Fibroblast of mammary gland (primary cell): ENCODE measurements at places on chromosomes 13 and 19.
A peak's percentile ranks its signal among the peaks of the same experiment; 100 is the strongest.

DNA sequence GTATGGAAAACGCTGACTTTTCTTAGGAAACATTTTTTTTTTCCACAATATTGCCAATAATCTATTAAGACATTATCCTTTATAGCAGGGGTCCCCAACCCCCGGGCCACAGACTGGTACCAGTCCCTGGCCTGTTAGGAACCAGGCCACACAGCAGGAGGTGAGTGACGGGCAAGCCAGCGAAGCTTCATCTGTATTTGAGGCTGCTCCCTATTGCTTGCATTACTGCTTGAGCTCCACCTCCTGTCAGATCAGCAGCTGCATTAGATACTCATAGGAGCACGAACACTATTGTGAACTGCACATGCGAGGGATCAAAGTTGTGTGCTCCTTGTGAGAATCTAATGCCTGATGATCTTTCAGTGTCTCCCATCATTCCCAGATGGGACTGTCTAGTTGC, 793.7 kb downstream of the SLITRK5 start:
- DNase-seq, result no peak

DNA sequence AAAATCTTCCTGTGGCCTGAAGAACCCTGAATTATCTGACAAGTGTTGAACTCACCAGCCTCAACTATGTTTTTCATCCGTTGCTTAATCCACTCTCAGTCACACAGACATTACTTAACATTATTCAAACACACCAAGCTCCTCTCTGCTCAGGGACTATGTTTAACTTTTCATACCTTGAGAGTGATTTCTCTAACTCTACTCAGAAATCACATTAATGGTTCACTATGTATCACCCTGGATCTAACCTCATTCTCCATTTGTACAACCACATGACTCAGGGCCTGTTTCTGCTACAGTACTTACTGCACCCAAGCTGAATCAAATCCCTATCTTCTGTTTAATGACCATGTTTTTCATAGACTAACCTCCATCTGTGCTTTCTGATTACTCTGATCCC, 553.7 kb upstream of the PRR20A start:
- no peak for DNase-seq

DNA sequence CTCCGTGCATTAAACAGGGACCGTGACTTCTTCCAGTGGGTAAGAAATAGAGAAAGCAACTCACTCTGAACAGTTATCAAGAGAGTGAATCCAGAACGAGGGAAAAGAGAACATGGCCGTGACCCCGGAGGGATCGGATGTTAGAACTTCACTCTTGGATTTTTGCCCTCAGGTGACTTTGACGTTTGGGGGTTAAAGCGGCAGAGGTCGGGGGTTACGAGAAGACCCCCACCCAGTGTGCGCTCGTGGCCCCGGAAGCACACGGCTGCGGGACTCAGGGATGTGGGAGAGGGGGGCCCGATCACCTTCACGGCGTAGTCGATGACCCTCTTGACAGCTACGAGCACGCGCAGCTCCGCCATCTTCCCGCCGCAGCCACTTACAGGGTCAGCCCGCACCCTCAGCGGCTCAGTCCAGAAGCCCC, at the start of gene ETFB:
TSS of gene ETFB (minus strand) at position 424 of the 424 bp plus-strand sequence. CDS start at position 362, 62 bp downstream.
- DNase-seq, result no peak

DNA sequence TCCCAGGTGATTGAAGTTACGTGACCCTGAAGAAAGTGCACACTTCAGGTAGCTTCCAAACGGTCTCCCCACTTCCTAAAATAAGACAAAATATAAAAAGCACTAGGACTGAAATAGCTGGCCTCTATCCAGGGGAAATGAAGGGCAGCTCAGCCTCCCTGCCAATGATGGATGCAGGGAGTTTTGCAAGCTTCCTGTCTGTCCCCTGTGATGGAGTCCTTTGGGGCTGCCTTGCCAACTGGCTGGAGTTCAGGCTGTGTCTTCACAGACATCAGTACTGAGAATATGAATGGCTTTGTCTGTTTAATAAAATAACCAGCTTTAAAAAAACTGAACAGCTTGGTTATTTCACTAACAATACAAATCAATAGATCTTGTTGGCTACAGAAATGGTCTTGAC, 101.4 kb upstream of the GPR12 start:
- DNase-seq, result no peak

DNA sequence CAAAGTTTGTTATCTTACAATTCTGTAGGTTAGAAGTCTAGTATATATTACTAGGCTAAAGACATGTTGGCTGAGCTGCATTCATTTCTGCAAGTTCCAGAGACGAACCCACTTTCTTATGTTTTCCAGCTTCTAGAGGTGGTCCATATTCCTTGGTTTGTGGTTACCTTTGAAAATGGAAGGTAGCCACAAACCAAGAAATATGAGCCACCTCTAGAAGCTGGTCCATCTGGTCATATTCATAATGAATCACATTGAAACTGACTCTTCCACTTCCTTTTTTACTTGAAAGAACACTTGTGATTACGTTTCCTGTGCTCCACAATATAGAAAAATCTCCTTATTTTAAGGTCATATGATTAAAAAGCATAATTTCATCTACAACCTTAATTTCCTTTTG, 943.0 kb upstream of the PCDH9 start:
- peak; percentile 18 for DNase-seq

- DNase-seq, result peak; percentile 54
These were observed 1.0 kb downstream of the HIF3A start for GRCh38 chr19:46297700-46298478.

- no peak for DNase-seq
These were observed 6.9 kb upstream of the ICAM4 start for GRCh38 chr19:10279737-10280442.

DNA sequence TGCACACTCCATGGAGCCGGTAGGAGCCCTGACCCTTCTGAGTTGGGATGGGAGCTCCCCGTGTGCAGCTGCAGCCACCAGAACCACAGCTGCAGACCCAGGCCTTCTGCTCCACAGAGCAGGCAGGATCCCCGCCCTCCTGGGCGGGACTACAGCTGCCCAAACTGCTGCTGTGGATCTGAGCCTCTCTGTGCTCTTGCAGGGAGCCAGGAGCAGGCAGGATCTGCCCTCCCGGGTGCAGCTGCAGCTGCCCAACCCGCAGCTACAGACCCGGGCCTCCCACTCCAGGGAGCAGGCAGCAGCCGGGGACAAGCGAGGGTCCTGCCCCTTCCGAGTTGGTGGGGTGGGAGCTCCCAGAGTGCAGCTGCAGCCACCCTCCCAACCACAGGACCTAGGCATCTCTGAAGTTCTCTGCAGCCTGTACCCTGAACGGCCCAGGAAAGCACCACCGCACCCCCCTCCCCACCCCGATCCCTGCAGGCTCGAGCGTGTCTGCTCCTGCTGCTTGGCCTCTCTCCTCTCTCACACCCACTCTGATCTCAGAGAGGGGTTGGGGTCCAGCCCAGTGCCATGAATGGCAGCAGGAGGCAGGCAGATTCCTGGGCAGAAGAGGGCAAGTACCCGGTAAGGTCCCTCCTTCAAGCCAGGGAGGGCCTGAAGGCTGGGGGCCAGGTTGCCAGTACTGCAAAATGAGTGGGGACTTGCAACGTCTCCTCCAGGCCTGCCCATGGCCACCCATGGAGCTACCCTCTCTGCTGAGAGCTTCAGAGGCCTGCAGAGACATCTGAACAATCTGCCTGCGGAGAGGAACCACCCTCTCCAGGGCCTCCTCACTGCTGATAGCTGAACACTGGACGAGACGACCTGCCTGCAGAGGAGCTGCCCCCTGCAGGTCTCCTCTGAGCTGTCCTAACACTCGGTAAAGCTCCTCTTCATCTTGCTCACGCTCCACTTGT, 16.4 kb upstream of the EMP3 start:
- peak; percentile 36 for DNase-seq

GRCh38 chr13:58187881-58188280, 556.3 kb downstream of the PCDH17 start:
- DNase-seq, result no peak

- peak; percentile 80 for DNase-seq
These were observed 294.9 kb downstream of the NDFIP2 start for GRCh38 chr13:79775830-79776229.

DNA sequence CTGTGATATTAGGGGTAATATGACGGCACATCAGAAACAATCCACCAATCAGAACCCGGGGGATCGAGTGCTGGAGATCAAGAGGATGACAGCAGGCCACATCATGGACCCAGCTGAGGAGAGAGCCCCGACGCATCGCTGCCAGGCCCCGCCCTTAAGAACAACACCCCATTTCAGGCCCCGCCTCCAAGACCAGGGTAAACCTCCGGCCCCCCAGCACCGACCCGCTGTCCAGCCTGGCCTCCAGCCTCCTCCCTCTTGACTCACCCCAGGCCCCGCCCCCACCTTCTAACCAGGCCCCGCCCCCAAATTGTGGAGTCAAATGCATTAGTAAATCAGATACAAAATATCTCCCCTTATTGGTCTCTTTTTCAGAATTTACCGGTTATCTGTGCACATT, 4.7 kb upstream of the ZNF611 start:
- DNase-seq, result no peak

GRCh38 chr13:111329641-111330040, 9.2 kb downstream of the TEX29 start:
- no peak for DNase-seq

DNA sequence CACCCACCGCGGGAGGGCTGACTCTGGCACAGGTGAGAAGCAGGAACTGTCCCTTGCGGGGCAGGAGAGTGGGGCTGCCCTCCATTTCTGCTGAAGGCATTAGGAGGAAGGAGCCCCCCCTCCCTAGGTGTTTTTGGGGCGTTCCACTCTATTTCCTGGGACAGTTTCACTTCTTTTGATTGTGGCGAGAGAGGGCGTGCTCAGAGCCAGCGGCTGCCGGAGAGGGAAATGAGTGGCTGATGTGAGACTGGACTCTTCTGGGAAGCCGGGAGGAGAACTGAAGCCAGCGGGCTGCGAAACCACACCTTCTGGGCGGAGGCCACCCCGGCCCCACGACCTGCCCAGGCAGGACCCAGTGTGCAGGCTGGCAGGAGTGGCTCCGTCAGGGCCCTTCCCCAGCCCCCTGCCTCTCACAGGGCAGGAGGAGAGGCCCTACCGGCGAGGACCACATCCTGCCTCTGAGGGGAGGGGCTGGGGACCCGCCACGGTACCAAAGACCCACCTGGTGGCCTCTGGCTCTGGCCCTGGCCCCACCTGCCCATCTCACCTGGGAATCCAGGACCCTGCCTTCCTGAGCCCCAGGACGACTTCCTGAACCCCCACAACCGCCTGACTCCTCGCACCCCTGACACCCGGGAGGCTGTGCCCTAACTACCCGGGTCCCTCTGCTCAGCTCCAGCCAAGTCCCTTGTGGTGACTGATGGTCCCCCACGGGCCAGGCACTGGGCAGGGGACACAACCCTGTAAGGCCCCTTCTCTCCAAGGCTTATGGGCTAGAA, 25.9 kb downstream of the MPND start:
- DNase-seq, result peak; percentile 47

DNA sequence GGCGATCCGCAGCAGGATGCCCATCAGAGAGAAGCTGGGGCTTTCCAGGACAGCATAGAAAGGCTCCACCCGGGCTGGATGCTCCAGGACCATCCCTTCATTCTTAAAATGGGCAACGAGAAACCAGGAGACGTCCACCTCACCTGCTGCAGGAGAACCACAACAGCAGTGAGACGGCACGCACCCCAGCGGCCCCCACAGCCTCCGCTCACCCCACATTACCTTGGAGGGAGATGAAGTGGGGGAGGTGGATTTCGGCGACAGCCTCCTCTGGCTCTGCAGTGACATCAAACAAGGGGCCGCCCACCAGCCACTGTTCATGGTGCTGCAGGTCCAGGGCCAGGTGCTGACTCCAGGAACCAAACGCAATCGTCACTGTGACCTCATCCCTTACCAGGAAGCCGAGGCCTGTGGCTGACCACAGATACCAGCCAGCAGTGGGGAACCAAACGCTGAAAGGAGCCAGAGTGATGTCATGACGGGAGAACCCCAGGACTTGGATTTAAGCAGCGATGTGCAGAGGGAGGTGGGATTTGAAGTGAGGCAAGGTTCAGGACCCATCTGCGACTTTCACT, 25.1 kb downstream of the CARD8 start:
- DNase-seq, result no peak

DNA sequence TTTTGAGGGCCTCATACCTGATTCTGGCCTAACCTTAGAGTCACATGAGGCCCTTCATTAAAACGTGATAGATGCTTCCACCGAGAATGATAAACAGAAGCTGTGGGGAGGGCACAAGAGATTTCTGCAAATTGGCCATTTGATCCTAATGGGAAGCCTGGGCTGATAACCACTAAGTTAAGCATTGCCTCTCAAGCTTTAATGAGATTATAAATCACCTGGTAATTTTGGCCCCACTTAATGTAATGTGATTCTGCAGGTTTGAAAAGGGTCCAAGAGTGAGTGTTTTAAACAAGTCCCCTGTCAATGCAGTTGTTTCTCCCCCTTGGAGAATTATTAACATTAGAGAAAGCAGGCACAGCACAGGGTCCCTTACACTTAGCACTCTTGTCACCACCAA, 42.0 kb downstream of the ZNF486 start:
- no peak for DNase-seq

GRCh38 chr13:96551546-96551945, 442.7 kb downstream of the OXGR1 start:
- DNase-seq, result no peak

- no peak for DNase-seq
These were observed 9.4 kb downstream of the LTBP4 start for GRCh38 chr19:40610396-40611064.

DNA sequence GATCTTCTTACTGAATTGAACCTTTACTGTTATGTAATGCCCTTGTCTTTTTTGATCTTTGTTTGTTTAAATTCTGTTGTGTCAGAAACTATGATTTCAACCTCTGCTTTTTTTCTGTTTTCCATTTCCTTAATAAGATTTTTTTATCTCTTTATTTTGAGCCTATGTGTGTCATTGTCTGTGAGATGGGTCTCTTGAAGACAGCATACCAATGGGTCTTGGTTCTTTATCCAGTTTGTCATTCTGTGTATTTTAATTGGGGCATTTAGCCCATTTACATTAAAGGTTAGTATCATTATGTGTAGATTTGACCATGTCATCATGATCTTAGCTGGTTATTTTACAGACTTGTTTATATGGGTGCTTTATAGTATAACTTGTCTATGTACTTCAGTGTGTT, 1803.3 kb downstream of the SLITRK5 start:
- no peak for DNase-seq

DNA sequence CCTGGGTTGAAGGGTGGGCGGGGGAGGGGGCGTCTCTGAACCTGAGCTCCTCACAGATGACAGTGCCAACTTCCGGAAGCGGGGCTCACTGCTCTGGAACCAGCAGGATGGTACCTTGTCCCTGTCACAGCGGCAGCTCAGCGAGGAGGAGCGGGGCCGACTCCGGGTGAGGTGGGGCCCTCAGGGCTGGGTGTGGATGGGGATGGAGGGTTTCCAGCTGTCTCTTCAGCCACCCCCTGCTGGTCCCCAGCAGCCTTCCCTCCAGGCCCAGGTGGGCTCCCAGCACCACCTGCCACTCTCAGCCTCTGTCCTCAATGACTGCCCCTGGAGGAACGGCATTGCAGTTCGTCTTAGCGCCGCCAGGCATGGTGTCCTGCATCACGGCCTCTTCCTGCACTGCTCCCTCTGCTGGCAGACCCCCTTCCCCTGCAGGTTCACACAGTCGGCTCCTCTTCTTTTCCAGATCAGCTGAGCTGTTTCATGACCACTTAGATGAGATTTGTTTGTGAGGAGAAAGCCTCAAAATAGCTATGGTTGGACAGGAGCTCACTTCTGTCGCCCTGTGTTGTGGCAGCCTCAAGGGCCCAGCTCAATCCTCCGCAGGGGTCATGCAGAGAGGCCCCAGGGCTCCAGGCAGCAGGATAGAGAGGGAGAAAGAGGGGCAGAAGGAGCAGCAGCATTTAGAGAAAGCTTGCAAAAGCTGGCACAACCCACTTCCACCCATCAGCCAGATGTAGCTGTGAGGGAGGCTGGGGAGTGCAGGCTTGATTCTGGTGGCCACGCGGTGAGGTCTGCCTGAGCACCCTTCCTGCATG, 2.5 kb upstream of the GARIN5A start:
- DNase-seq, result peak; percentile 54

GRCh38 chr19:39941615-39942365, 7.4 kb upstream of the FCGBP start:
- peak; percentile 15 for DNase-seq
